Smooth muscle cell of the pulmonary artery (primary cell): ENCODE measurements at places on chromosomes 12 and 14. TPM values are rescaled to one million over a fixed set of nuclear protein-coding genes. Genes with fewer than 3 reads are reported as not detected.

GALNT6 gene
- total RNA-seq, result 11.6 and 105 TPM in 2 replicates

OR6C2 gene
- not detected in 2 replicates for total RNA-seq

GARIN6 gene
- not detected in 2 replicates for total RNA-seq

TTC6 gene
- total RNA-seq, result not detected in 2 replicates

SLC25A21 gene
- 0.26 and 0.39 TPM in 2 replicates for total RNA-seq

APPL2 gene
- total RNA-seq, result 49.9 and 56.4 TPM in 2 replicates

ANKRD33 gene
- 0.03 TPM in 1 of 2 replicates, not detected in the other for total RNA-seq
